ENCODE measurements at places on chromosomes 6 and 20. TPM values are rescaled to one million over a fixed set of nuclear protein-coding genes. Genes with fewer than 3 reads are reported as not detected.

Gene ANGPT4
- total RNA-seq, result not detected

Gene VWA7
- total RNA-seq, result 0.26 TPM

Gene RNF144B
- total RNA-seq, result 141 TPM

Gene ERVFRD-1
- total RNA-seq, result not detected

Gene PRDM1
- 5.3 TPM for total RNA-seq

Gene CRYBG1
- 45.0 TPM for total RNA-seq

Gene PCMTD2
- total RNA-seq, result 26.9 TPM

Gene FAM217A
- not detected for total RNA-seq

Gene SMPDL3A
- 7.4 TPM for total RNA-seq

Gene GNAS-AS1
- total RNA-seq, result 1.3 TPM

Gene HDGFL1
- total RNA-seq, result not detected

Gene FILIP1
- total RNA-seq, result under 0.01 TPM

Gene DOP1A
- total RNA-seq, result 35.2 TPM

Gene TBXT
- total RNA-seq, result not detected

Gene SNAP91
- not detected for total RNA-seq

DNA sequence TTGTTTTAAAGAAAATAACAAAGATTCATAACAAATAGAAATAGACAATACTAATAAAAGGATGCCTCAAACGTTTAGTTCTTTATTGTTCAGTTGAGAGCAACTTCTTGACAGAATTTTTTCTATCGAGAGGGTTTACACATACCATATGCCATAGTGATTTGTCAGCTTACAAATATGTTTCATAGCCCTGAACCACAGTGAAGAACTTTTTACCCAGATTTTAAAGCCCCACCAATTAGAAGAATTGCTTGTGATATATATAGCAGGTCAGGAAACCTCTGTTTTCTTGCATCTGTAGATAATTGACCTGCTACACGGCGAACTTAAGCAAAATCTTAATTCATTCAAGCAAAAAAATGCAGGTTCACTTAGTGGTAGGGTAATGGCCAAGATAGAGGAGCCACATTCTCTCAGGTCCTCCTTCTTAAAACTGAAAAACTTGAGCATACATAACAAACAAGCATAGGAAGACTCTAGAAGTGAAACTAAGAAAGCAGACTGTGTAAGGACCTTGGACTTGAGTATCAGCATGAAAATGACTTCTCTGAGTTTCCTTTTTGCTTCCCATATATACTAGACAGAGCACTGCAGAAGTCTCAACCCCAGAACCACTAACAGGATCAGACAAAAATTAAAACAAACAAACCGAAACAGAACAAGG lies 39.5 kb downstream of the CRISP1 start:
- DNase-seq, result no peak

GRCh38 chr20:16428112-16428511 lies 145.1 kb downstream of the KIF16B start:
- DNase-seq, result no peak

DNA sequence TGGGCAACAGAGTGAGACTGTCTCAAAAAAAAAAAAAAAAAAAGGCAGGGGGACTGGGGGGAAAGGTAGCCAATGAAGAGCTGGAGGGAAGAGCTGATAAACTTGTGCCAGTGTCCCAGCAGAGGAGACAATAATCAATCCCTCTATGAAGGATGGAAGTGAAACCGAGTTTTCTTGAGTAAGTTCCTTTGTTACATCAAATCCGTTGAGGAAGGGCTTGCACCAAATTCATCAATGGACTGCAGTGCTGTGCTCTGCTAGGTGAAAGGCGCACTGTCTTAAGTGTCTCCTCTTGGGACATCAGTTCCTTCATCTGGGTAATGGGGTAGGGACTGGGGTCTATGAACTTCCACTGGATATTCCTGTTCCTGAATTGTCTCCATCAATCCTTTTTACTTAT lies 3.0 kb upstream of the CRIP3 start:
- DNase-seq, result no peak

DNA sequence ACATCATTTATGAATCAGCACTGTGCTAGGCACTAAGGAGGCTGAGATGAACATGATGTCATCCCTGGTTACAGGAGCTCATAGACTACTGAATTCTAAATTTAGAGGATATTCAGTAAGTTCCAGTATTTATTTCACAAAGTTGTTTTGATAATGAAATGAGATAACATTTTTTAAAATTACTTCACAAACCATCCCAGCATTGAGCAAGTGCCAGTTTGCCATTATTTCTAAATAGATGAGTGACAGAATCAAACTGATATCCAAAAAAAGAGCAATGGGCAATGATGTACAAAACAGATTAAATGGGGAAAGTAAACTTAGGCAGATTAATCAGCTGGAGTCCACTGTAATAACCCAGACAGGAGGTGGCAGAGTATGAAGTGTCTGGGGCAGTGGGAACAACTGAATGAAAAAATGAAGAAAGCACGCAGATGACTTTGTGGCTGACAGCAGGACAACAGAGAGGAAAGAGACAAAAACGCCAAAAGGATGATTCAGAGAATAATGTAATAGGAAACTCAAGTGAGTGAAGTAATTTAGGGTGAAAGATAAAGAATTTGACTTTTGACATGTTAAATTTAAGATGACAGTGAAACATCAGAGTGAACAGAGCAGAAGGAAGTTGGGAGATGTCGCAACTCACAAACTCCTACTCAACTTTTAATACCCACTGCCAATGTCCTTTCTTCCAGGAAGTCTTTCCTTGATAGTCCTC lies 70.2 kb downstream of the RCAN2 start:
- DNase-seq, result no peak

GRCh38 chr6:25156123-25156522 lies 123.1 kb upstream of the CARMIL1 start:
- no peak for DNase-seq

GRCh38 chr20:45919542-45920399 lies 7.8 kb upstream of the PLTP start:
- DNase-seq, result no peak

GRCh38 chr6:73798592-73798991 lies 102.6 kb downstream of the CD109 start:
- DNase-seq, result peak; percentile 90

DNA sequence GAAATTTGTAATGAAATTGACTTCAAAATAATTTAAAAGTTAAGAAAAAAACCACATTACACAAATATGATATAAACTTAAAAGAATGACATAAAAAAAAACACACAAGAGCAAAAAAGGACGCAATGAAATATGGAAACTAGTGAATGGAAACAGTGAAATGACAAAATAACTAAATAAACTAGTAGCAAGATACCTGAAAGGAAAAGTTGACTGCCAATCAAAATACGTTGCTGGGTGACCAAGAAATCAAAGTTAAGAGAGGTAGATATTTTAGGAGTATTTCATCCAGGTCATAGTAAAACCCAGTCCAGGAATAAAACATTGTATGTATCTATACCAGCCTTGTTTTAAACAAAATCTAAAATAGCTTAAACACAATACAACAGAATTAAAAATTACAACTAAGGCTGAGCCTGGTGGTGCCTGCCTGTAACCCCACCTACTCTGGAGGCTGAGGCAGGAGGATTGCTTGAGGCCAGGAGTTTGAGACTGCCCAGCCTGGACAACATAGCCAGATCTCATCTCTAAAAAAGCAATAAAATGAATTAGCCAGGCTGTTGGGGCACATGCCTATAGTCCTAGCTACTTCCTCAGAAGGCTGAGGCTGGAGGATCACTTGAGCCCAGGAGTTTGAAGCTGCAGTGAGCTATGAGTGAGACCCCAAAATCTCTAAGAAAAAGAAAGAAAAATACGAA lies 22.0 kb downstream of the C6orf15 start:
- DNase-seq, result no peak

GRCh38 chr6:113466526-113466925 lies 390.6 kb upstream of the MARCKS start:
- DNase-seq, result no peak

GRCh38 chr6:43708860-43709653 lies 21.5 kb upstream of the MRPS18A start:
- peak; percentile 84 for DNase-seq

DNA sequence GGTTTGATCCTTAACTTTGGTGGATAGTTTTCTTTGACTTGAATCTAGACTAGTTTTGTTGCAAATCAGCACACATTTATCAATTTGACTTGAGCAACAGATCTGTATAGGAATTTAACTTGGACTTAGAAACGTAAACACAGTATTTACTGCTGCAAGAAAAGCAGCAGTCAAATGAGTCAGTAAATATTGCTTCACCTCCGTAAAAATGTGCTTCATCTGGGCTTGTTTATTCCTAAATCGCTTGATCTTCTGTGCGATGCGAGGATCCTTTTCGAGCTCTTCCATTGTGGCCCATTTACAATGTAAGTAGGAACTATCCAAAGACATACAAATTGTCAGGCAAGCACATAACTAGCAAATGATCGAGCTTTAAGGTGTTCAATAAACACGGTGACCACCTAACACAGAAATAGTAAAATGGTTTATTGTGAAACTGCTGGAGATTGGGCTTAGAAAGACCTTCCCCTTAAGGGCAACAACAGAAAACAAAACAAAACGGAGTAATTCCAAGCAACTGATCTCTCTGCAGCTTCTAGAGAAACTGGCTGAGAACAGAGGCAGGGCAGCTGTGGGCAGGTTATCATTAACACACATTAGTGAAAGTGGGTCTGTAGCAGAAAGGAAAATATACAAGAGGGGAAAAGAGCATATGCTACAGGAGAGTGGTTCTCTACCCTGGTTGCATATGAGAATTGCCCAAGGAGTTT lies 120.8 kb downstream of the CHD6 start:
- no peak for DNase-seq

DNA sequence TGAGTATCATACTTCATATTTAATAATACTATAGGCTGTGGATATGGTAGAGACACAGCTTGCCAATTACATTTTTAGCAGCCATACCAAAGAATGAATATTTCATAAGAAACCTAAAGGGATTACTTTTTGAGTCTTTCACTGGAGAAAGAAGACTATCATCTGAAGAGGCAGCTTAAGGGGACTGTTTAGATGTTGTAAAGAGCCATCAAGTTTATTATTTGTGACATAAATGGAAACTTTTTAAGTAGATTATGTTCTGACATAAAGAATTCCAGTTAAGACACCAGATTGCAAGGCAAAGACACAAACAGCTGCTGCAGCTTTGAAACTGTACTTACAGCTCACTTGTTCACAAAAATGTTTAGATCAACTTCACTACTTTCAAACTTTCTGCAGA lies 429.4 kb downstream of the TFAP2A start:
- no peak for DNase-seq

GRCh38 chr20:25624500-25624939 lies 706 bp upstream of the NANP start:
- no peak for DNase-seq

- DNase-seq, result no peak
Measured at GRCh38 chr6:167764713-167765479, 61.8 kb upstream of the AFDN start.

- DNase-seq, result no peak
Measured at GRCh38 chr20:24948939-24949679, at the start of gene CST7. TSS of gene CST7 (plus strand) at chr20:24949269. CDS start at chr20:24949506, 237 bp downstream.

GRCh38 chr6:132789396-132789776 lies 9.1 kb downstream of the SLC18B1 start:
- DNase-seq, result no peak

DNA sequence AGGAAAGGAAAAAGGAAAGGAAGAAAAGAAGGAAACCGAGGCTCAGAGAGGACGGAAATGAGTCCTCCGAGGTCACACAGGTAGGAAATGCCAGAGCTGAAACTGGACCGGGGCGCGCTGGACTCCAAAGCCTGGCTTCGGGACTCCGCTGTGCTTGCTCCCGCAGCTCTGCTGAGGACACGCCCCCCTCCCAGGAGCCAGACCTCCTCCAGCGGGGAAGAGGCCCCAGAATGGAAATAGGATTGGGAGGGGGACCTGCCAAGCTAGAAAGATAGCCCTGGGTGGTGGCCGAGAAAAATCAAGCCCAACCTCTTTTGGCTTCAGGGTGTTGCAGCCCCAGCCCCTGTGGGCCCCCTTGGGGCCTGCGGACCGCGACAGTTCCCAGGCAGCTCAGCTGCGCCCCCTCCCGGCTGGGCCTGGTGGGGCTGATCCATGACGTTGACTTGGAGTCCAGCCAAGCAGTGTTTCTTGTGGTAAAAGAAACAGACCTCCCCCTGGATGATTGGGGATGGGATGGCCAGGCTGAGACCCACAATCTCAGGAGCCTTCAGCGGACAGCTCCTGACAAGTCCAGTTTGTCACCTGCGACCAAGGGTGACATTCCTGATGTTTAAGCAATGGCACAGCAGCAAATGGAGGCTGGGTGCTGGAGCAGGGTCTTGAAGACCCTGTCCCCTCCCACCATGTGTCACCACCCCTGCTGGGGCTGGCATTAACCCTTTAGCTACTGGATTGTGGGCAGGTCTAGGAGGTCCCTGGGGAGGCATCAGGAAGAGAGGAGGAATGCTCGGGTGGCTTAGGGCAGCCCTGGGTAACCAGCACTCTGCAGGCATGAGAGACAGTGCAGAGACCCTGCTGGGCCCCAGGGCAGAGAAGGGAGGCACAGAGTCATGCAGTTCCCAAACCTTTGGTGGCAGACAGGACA lies 55.4 kb downstream of the RIPOR3 start:
- DNase-seq, result peak; percentile 31

DNA sequence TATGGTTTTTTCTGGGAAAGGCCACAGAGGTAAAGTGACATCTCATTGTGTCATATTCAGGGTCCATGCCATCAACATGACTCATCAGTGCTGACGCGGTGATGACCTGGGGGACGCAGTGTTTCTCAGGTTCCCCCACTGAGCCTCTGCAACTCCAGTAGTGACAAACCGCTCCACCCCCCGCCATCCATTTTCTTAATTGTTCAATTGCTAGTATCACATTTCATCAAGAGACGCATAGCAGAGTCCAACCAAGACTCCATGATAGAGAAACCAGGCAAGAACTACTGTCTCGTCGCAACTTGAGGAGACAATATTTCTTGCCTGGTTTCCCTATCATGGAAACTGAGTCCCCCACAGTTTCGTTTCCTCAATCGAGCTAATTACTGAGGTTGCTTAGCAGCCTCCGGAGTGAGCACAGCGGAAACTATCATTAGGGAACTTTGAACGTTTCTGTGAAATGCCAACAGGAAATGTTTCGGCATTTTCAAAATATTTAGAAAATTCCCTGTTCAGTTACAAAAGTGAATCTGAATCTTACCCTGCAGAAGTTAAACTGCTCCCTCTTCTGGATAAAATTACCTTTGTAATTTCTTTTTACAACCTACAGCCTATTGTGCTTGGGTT lies 12.2 kb upstream of the SERPINB1 start:
- DNase-seq, result peak; percentile 73

GRCh38 chr20:60036746-60037499 lies 78.7 kb downstream of the CDH26 start:
- DNase-seq, result peak; percentile 21

DNA sequence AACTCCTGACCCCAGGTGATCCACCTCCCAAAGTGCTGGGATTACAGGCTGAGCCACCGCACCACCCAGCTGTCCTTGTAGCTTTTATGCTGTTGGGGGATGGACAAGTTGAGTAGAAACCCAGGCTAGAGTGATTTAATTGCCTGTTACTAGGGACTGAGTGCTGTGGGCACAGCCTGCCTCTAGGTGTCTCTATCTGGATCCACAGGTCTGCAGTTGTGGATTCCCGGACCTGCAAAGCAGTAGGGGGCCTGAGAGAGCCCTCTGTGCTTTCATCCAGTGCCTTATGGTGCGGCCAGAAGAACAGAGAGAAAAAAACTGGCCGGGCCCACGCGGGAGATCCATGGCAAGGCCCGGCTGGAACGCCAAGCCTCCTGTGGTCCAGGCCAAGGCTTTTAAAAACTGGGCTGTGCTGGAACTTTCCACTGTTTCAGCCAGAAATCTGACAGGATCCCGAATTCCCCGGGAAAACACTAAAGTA lies 5.2 kb downstream of the SIRPA start:
- DNase-seq, result peak; percentile 66

- DNase-seq, result peak; percentile 54
Measured at GRCh38 chr6:143396497-143397226, 53.8 kb downstream of the ADAT2 start.

GRCh38 chr6:136180704-136181511 lies 69.2 kb downstream of the MTFR2 start:
- no peak for DNase-seq

Measured in bronchial epithelial cell (primary cell).